ENCODE measurements at places on chromosomes 11 and 22.

DNA sequence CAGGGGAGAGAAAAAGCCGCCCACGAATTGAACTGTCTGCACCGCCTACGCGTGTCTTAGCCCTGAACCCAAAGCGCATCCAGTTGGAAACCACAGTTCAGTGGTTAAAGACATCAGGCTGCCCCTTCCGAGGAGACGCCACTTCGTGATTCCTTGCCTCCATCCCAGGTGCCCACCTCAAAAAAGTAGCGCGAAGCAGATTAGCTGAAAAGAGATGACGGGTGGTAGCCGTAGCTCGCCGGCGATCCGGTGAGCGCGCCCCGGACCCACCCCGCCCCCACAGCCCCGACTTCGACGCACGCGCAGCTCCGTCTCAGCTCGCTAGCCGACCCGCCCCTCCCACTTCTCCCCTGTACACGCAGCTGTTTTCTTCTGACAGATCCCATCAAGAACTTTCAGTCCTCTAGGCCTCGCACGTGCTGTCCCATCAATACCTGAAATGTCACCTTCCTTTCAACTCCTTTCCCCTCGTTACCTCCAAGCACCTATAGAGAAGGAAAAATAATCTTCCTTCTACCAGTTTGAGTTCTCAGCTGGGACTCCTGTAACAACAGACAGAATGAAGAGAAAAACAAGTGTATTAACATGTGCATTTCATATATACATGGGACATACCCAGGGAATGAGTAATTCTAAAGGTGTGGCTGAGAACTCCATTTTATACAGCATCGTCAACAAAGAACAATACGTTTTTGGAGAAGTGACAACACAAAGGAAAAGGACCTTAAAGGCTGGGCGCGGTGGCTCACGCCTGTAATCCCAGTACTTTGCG is 49.5 kb downstream of the OR4D9 start:
- DNase-seq, result peak; percentile 79

- no peak for DNase-seq
Observed at GRCh38 chr11:60870733-60871377, 3.5 kb downstream of the ZP1 start.

- DNase-seq, result no peak
Observed at GRCh38 chr11:13334034-13334786, 56.6 kb downstream of the BMAL1 start.

DNA sequence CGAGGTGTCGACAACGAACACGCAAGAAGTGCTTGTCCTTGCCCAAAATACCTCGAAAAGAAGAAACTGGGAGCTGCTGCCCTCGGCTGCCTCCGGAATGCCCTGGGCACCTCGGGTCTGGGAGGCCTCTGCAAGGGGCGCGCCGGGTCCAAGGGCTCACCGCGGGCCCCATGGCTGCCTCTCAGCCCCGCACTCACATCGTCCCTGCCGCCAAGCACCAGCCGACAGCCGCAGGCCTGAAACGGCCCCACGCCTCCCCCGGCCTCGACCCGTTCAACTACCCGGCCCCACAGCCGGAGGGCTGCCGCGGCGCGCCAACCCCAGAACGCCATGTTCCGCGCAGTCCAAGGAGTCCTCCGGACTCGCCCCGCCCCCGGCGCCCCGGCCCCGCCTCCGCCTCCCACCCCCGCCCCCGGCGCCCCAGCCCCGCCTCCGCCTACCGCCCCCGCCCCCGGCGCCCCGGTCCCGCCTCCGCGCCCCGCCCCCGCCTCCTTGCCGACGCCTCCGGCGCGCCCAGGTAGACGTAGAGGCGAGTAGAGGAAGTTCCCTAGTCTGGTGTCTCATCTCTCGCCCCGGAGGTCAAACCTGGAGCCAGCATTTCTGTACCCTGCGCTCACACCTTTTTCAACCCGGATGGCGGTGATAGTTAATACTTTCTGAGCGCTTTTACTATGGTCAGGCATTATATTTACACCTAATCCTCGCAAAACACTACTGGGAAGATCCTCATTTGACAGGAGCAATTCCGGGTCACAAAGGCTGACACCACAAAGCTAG is at the start of gene SIRT3:
TSS of gene SIRT3 (minus strand) at position 346 of the 777 bp plus-strand sequence. CDS start at position 332, 14 bp downstream.
- DNase-seq, result peak; percentile 76

GRCh38 chr11:48004456-48004855 is 24.1 kb downstream of the PTPRJ start:
- no peak for DNase-seq

DNA sequence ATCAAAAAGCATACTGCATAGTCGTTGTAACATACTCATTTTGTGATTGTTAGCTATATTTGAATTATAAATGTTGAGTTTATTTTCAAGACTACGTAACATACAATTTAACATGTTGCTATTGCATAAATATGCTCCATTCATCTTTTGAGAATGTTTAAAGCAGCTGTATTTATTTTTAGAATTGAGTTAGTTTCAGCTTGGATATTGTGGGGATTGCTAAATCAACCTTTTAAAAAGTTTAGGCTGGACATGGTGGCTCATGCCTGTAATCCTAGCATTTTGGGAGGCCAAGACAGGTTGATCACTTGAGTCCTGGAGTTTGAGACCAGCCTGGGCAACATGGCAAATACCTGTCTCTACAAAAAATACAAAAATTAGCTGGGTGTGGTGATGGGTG is 288.1 kb downstream of the DYNC2H1 start:
- DNase-seq, result no peak

DNA sequence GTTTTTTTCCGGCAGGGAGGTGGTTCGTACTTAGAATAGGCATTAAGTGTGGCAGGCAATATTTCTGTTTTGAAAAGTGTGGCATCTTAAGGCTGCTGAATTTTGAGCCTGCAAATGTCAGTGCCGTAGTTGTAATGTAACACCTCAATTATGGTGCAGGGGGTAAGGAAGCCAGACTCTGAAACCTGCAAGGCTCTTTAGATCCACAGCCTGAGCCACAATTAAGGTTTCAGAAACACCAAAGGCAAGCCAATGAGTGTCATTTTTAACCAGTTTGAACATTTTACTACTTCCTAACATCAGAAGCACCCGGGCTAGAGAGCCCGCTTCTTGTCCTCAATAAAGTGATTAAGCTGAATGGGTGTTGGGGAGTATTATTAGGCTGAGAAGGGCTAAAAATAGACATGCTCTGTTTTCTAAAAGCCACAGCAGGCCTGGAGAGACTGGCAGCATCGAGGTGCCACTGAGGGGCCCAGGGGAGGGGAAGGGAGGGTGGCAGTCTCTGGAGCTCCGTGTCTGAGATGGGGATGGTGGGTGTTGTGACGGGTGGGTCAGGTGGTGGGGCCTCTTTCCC is 113.4 kb downstream of the ZBTB16 start:
- DNase-seq, result no peak

DNA sequence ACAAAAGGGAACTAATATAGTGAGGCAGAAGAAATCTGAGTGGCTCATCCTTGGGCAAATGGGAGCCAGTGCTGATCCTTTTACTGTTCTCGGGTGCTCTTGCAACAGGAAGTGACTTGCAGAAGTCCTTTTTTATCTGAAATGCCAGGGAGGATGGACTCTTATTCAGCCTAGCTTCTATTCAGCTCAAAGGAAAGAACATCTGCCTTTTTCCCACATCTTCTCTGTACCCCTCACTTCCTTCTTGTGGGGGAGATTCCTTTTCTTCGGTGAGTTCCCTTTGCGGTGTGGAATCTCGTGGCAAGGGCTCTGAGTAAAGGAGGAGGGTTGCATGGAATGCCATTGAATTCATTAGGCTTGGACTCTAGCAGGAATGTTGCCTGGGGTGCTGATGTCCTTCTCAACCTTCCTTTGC is 76.2 kb downstream of the ZBTB16 start:
- no peak for DNase-seq

GRCh38 chr11:9688716-9689511 is 25.0 kb downstream of the SWAP70 start:
- no peak for DNase-seq

GRCh38 chr11:45354976-45355705 is 69.0 kb upstream of the SYT13 start:
- peak; percentile 86 for DNase-seq

- DNase-seq, result no peak
Observed at GRCh38 chr11:119120639-119121007, 757 bp upstream of the HINFP start.

GRCh38 chr11:60899046-60899936 is 7.1 kb downstream of the PRPF19 start:
- no peak for DNase-seq

DNA sequence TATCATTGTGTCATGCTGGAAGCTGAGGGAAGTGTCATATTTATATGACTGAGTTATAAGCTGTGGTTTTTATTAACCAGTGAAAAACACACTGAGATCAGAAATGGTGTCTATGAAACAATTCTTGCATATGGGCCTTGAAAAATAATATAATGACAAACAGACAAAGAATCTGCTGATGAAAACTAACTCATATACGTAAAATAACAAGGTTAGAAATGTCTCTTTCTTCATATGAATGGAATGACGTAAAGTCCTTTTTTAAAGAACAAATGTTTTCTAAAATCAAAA is 48.8 kb upstream of the PHF21B start:
- DNase-seq, result no peak

DNA sequence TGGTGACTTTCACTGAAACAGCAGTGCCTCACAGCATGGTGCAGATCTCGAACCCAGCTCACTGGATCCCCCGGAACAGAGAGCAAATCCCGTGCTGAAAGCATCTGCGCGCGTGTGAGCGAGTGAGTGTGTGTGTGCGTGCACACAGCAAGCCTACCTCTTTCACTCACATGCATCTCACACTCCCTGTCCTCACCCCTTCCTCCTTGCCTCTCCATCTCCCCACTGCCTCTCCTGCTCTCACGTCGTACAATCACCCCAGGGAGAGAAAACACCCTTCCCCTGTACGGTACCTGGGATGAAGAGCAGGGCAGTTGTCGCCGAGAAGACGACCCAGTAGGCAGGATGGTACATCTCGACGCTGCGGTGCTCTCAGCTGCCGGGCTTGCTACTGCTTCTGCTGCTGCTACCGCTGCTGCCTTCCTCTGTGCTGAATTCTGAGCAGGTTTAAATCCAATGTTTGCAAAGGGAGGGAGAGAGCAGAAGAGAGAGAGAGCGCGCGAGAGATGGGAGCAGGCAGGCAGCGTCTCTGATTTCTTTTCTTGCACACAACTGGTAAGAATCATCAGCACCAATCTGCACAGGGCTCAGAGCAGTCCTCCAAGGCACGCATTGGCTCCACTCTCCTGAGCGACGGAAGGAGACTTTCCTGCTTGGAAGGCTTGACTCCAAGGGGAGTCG is at the start of gene OPCML:
TSS of gene OPCML (minus strand) at position 531 of the 681 bp plus-strand sequence.
- no peak for DNase-seq

- DNase-seq, result no peak
Observed at GRCh38 chr11:17400048-17400775, 11.8 kb upstream of the KCNJ11 start.

GRCh38 chr22:20446383-20446970 is 8.9 kb upstream of the SCARF2 start:
- DNase-seq, result no peak

- DNase-seq, result no peak
Observed at GRCh38 chr11:62983536-62984199, 1.1 kb downstream of the SLC22A6 start.

DNA sequence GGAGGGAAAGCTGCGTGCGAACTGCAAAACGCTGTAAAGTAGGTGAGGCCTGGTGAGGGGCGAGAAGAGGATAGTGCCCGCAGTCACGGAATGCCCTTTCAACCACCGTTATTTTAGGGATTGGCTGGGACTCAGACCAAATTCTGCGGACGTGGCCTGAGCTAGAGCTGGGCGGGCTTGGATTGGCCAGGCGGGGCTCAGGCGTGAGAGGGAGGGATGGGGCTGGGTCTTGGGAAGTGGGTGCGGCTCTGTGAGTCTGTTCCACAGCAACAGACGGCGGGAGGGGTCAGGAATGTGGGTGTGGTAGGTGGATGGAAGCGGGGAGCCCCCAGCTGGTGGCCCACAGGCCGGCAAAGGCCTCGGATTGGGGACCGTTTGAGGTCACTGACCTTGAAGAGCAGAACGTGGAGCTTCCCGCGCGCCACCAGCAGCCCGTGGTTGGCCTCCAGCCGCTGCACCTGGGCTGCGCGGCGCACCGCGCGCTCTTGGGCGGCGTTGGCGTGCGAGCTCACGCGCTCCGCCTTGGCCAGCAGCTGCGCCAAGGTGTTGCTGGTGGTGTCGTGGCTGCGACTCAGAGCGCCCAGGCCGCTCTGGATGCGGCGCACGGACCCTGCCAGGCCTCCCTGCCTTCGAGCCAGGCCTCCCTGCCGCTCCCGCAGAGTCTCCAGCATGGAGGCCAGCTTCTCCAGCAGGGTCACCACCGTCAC is 444 bp downstream of the CAVIN3 start:
- DNase-seq, result no peak

GRCh38 chr11:82994604-82995230 is 77.0 kb downstream of the RAB30 start:
- DNase-seq, result no peak

GRCh38 chr22:50461536-50461935 is 13.3 kb downstream of the SBF1 start:
- DNase-seq, result no peak

DNA sequence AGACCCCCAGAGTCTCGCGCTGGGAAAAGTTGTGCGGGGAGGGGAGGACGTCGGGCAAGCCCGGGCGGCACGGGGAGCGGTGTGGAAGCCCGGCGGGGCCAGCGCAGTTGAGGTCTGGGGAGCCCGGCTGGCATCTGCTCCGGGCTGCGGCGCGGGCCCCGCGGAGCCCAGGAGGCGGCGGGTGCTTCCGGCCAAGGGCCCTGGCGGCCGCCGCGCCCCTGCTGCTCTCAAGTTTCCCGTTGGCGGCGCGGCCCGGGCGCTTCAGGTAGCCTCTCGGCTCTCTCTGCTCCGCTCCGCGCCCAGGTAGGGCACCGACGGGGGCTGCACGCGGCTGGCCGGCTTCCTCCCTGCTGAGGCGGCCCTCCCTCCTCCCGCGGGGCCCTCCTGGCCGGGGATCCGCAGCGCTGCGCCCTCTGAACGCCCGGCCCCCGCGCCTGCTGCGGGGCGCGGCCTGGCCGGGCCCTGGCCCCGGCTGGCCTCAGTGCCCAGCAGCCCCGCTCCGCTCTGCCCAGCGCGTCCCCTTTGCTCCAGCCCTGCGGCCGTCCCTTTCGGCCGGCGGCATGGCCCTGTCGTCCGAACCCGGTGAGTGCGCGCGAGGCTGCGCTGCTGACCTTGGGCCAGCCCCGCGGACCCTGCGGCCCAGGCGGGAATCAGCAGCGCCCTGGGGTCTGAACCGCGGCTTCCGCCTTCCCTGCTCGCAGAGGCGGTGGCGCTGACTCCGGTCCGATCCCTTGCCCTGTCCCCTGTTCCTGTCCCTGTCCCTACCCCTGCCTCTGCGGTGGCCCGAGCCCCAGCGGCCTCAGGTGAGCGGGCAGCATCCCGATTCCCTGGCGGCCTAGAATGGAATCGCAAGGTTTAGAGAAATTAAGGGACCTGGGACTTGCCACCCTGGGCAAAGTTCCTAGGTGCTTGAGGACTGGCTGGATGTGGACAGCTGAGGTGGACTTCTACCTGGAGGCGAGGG is 4.3 kb upstream of the AMPD3 start:
- DNase-seq, result no peak

- DNase-seq, result no peak
Observed at GRCh38 chr11:92738276-92738675, 231.2 kb upstream of the MTNR1B start.

DNA sequence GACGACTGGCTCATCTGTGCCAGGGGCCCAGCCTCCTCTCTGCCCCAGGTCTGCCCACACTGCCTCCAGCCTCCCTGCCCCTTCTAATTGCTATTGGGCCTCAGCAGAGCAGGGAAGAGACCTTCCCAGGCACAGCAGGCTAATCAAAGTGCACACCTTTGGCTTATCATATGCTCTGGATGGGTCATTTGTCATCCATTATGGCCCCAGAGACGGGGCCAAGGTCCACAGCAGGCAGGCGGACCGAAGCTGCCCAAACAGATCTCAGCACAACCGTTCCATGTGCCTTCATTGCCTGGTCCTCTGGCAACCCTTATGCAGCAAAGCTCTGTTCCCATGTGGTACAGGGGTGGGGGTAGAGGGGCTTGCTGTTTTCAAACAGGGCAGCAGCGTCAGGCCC is 66.6 kb downstream of the TP53I11 start:
- no peak for DNase-seq

- DNase-seq, result no peak
Observed at GRCh38 chr11:62933750-62934495, 12.8 kb upstream of the CHRM1 start.
